ENCODE measurements at places on chromosomes 7 and 10.
A peak's percentile ranks its signal among the peaks of the same experiment; 100 is the strongest.

- no peak for DNase-seq
Observed at GRCh38 chr7:150912427-150912826, 60.1 kb downstream of the AOC1 start.

DNA sequence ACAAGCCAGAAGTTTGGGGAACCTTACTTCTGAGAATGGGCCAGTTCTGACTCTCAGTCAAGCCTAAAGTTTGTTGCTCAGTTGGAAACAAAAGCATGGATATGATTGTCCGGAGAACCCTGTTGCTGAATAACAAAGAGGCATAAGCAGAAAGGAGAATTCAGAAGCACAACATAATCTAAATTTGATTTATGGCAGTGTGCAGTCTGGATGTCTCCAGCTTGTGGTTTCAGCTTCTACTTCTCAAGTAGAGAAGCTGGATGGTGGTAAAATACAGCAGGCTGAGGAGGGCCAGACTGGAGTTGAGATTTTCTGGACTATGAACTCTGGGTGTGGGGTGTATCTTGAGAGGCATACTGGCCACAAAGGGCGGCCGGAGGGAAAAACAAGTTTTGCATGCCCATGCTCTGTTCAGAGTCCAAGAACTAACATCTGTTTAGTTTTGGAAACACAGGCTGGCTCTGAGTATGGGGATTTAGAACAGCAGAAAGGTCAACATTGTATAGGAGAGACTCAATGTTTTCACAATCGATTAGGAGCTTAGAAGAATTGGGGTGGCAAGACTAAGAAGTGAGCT lies 592.9 kb downstream of the CNTNAP2 start:
- DNase-seq: no peak

GRCh38 chr7:17697128-17697881 lies 243.0 kb downstream of the SNX13 start:
- DNase-seq: no peak

DNA sequence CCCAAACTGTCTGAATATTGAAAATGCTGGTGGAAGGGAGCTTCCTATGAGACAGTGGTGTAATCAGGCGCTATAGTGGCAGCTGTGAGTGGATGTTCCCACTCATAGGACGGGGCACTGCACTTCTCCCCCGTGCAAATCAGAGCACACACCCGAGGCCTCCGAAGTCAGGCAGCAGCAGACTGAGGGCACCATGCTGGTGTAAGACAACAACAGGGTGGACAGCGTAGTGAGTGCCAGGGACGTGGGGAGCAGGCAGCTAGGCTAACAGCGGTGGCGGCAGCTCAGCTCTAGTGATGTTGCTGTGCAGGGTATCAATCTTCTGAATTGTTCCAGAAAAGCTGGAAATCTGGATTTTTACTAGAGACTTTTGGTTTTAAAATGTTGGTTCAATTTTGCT lies 19.2 kb downstream of the C10orf53 start:
- DNase-seq: no peak

- no peak for DNase-seq
Observed at GRCh38 chr10:73840056-73840402, 28.6 kb upstream of the NDST2 start.

DNA sequence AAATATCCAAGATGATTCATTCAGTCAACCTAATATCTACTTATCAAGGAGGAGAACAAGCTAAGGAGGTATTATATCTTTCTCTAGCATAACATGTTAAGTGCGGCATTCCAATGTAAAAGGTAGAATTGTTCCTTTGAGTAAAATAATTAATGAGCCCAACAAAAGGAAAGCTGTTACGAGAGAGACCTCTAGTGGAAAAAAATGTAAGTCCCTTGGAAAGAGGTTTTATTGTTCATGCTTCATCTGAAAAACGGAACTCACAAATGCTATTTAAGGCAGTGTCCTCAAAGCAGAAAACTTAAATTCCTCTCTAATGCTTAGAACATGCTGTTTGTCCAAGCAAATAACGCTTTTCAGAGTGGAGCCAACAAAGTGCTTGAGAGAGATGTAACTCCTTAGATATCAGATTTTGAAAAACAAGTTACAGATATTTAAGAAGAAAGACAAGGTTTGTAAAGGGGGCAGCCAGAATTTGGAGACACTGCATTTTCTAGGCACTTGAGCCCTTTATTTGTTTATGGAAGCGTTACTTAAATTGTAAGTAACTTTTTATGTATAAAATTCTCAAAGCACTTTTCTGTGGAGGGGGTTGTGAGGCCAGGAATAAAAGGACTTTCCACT lies 119.9 kb downstream of the TFEC start:
- peak; percentile 18 for DNase-seq

DNA sequence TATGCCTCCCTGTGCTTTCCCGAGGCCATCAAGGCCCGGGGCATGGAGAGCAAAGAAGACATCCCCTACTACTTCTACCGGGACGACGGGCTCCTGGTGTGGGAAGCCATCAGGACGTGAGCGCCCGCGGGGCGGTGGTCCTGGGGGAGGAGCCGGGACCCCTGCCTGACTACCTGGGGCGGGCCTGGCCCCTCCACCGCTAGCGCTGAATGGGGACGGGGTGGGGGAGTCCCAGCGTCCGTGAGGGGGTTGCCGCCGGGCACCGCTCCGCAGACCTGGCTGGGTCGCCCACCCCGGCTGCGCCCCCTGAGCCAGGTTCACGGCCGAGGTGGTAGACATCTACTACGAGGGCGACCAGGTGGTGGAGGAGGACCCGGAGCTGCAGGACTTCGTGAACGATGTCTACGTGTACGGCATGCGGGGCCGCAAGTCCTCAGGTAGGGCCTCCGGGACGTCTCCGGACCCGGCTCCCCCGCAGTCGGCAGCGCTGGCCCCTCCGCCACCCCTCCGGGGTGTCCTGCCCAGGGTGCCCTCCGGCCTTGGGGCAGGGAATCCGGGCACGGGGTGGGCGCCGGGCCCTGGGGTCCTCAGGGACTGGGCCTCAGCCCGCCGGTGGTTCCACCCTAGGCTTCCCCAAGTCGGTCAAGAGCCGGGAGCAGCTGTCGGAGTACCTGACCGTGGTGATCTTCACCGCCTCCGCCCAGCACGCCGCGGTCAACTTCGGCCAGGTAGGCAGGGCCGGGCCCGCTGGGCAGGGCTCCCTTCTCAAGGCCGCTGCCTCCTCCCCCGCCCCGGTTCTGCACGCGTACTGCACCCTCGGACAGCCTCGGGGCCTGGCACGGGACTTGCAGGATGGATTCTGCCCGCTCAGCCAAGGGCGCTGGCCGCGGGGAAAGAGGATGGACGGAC lies 69.3 kb downstream of the ALOX5 start:
- DNase-seq: no peak

DNA sequence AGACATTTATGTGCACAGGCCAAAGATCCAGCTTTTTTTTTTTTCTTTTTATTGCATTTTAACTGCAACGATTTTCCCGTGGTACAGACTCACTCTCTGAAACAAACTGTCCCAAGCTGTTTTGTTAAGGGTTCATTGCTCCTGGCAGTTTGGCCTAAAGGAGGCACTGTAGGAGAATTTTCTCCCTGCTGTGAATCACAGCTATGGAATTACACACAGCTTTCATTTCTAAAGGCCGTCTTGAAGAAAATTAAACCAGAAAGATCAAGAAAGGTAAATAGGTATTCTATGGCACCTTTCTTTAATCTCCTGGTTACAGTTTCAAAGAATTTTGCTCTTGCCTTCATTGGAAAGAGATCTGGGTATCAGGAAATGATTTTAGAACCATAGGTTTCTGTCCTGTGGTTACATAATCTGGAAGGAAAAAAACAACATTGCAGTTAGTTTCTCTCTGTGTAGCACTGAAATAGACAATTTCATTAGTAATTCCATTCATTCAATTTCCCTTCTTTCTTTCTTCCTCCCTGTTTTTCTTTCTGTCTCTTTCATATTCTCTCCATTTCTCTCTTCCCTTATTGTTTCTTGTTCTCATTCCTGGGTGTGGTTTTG lies 51.2 kb downstream of the PDK4 start:
- DNase-seq: no peak

GRCh38 chr10:125001313-125002046 lies 59.6 kb downstream of the ZRANB1 start:
- DNase-seq: no peak

- no peak for DNase-seq
Observed at GRCh38 chr7:107816011-107816566, 13.1 kb upstream of the SLC26A3 start.

DNA sequence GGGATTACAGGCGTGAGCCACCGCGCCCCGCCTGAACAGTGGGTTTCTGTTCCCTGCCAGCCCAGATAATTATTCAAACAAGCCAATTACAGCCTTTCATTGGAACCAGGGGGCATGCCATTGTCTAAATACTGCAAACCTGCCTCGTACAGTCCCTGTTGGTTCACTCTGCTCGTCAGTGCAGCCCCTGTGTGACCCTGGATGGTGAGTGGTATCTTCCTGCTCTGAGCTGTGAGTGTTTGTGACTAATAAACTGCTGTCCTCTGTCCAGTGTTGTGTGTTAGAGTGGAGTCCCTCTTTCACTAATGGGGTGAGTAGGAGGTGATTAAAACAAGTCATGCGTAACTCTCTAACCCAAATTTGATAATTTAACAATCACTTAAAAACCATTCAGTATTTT lies 176.5 kb upstream of the FAM3C start:
- DNase-seq: no peak

Data from NT2/D1 (cell line).